ENCODE measurements at places on chromosomes 5 and 9. TPM values are rescaled to one million over a fixed set of nuclear protein-coding genes. Genes with fewer than 3 reads are reported as not detected.

Gene GMCL2
- total RNA-seq, result not detected

Gene IL4
- not detected for total RNA-seq

Gene TNIP1
- total RNA-seq, result 245 TPM

- peak overlapping the region; percentile 80 for H3K4me3 ChIP-seq
- H3K27ac ChIP-seq, result peak overlapping the region; percentile 39
- peak; percentile 70 for DNase-seq
- H3K4me1 ChIP-seq, result peaks cover 9% of the 10 kb centered on the region
Measured at GRCh38 chr9:96217754-96218693, 84.0 kb downstream of the HSD17B3 start.

DNA sequence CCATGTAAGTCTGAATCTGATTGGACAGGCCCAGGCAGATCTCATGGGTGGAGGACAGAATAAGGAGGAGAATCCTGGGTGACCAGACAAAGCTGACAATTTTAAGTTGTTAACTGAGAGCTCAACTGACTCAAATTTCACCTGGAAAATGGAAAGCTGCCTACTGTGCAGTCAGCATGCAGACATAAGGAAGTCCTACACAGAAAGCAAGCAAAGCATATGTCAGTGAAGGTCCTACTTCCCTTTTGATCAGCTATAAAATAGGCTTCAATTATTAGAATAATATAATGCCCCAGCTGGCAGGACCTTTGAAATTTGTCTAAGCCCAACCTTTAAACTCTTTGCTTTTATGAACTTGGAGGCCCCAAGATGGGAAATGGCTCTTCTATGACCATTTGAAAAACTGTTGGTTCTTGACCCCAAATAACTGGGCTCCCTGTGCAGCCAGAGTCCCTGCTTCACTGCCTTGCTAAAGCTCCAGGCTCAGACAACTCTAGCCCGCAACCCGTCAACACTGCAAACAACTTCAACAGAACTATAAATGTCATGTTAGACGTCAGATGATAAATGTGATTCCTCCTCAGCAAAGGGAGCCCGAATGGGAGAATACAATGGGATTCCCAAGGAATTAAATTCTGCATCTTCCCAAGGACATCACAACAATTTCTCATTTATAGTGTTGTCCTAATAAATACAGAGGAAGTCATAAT, 118.9 kb upstream of the ADRA1B start:
- H3K4me1 ChIP-seq, result no peaks in the 10 kb centered on the region
- DNase-seq, result no peak
- H3K36me3 ChIP-seq, result no peaks in the 10 kb centered on the region

GRCh38 chr9:1460143-1460769, 410.1 kb downstream of the DMRT2 start:
- H3K27me3 ChIP-seq, result peaks cover 12% of the 10 kb centered on the region
- no peak for DNase-seq
- H3K4me1 ChIP-seq, result peaks cover 2% of the 10 kb centered on the region
- no peaks in the 10 kb centered on the region for H3K36me3 ChIP-seq

DNA sequence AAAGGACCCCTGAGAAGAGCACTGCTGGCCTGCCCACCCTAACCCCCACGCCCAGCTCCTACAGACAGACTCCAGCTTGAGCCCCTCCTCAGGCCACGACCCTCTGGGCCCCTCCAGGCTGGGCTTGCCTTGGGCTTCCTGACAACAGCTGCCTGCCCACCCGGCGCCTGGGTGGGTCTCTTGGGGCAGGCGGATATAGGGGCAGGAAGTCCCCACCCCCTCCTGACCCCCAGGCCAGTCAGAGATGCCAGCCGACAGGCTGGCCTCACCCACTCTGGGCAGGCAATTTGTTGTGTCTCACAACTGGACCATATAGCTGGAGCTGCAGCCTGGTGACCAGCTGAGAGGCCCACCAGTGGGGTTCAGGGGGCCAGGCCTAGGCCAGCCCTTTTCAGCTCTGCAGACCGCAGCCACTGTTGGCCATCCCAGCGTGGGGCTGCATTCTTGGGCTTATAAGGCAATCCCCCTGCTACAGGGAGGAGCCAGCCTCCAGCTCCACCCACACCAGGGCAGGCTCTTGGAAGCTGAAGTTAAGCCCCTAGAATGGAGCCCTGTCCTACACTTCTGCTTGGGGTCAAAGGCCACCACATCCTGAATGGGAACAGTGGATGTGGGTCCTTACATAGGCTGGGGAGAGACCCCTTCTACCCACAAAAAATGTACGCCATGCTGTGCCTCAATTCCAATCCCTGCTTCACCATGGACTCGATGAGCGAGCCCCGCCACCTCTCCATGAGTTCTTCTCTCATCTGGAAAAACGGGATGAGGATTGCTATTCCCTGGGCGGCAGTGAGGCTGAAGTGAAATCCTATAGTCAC, 2.0 kb downstream of the PDLIM7 start:
- H3K4me3 ChIP-seq, result no peak overlapping the region
- no peak overlapping the region for H3K27ac ChIP-seq
- H3K36me3 ChIP-seq, result peaks cover 4% of the 10 kb centered on the region
- DNase-seq, result no peak
- no peaks in the 10 kb centered on the region for H3K27me3 ChIP-seq
- peaks cover 17% of the 10 kb centered on the region for H3K4me1 ChIP-seq

DNA sequence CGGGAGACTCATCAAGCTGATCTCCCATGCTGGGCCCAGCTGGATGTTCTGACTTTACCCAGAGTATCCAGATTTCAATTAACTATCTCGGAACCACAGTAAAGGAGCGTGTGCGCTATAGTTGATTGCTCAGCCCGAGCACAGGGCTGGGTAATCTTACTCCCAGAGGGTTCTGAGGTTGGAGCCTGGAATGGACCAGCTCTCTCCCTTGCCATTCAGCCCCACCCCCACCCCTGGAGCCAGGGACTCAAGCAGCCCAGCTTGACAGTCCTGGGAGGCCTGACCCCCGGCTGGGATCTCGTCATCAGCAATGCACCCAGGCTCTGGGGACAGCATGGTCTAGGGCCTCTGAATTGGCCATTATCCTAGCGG, 23.7 kb upstream of the PTGES start:
- H3K4me3 ChIP-seq, result no peak overlapping the region
- peaks cover 13% of the 10 kb centered on the region for H3K4me1 ChIP-seq
- no peak for DNase-seq
- H3K27ac ChIP-seq, result peak overlapping the region; percentile 51
- peaks cover 41% of the 10 kb centered on the region for H3K27me3 ChIP-seq
